Ureter (tissue), 1 donor: ENCODE measurements at places on chromosomes 1 and 21. TPM values are rescaled to one million over a fixed set of nuclear protein-coding genes. Genes with fewer than 3 reads are reported as not detected.
A peak's percentile ranks its signal among the peaks of the same experiment; 100 is the strongest.

- no peak for DNase-seq
These were observed 48.5 kb upstream of the LIN9 start for GRCh38 chr1:226357416-226357815.

DNA sequence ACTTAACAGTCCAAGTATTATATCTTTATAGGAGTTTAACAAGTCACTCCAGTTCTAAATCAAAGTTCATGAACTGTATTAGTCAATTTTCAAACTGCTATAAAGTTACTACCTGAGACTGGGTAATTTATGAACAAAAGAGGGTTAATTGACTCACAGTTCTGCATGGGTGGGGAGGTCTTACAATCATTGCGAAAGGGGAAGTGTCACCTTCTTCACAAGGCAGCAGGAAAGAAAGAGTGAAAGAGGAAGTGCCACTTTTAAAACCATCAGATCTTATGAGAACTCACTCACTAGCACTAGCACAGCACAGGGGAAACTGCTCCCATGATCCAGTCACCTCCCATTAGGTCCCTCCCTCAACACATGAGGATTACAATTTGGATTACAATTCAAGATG lies 70.0 kb downstream of the CLCA4 start:
- no peak for DNase-seq

DNA sequence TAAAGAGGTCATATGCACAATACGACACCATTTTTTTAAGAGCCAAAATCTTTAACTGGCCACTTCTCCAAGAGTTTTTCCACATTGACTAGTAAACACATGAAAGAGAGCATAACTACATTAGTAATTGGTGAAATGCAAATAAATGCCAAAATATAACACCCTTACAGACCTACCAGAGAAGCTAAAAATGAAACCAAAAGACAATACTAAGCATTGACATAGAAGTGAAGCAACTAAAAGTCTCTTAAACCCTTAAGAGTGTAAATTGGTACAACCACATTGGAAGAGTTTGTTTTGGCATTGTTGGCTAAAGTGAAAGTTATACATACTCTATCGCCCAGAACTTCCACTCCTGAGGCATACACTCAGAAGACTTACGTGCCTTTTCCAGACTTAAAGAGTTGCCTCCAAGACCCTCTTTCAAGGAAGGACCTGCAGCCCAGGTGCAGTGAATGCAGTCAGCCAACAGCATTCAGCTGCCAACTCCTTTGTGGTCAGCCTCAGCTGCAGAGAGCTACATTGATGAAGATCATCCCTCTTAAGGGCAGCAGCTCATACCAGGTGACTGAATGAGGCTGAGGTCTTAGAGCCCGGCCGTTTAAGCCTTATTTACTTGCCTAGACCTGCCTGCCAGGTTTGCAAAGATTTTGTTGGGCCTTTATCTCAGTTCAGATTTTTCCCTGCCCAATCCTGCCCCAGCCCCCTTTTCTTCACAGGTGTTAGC lies 839.1 kb upstream of the ADGRL2 start:
- DNase-seq = no peak

- DNase-seq = no peak
These were observed 38.7 kb downstream of the DSTYK start for GRCh38 chr1:205172729-205173366.

GRCh38 chr1:118986555-118987467 lies 1.3 kb downstream of the TBX15 start:
- no peak for DNase-seq

GRCh38 chr1:2237773-2238172 lies 9.7 kb downstream of the SKI start:
- no peak for DNase-seq

GRCh38 chr1:30877205-30877912 lies 31.2 kb downstream of the SDC3 start:
- peak; percentile 83 for DNase-seq

OR6N1 gene
- not detected for total RNA-seq
